T-helper 1 cell (primary cell): ENCODE measurements at places on chromosomes 16 and 17.

GRCh38 chr17:9576521-9577372, at the start of gene CFAP52:
CFAP52 (plus strand) TSS chr17:9576642; CDS start chr17:9576696, 54 bp downstream.
- DNase-seq = peak; percentile 75

DNA sequence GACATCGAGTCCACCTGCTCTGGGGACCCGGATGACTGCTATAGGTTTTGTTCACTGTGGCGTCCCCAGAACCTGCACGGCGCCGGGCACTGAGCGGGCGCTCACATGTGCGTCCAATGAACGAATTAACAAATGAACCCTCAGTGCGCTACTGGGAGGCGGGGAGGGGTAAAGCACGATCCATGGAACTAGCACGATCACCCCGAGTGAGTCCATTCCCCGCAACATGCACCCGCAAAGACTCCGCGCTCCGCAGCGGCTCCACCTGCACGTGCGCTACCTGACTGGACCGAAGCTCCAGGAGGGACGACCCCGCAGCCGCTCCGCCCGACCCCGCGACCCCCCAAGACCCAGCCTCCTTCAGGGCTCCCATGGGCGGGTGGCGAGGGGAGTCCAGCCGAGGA, 491 bp downstream of the TRAP1 start:
- DNase-seq = peak; percentile 40

DNA sequence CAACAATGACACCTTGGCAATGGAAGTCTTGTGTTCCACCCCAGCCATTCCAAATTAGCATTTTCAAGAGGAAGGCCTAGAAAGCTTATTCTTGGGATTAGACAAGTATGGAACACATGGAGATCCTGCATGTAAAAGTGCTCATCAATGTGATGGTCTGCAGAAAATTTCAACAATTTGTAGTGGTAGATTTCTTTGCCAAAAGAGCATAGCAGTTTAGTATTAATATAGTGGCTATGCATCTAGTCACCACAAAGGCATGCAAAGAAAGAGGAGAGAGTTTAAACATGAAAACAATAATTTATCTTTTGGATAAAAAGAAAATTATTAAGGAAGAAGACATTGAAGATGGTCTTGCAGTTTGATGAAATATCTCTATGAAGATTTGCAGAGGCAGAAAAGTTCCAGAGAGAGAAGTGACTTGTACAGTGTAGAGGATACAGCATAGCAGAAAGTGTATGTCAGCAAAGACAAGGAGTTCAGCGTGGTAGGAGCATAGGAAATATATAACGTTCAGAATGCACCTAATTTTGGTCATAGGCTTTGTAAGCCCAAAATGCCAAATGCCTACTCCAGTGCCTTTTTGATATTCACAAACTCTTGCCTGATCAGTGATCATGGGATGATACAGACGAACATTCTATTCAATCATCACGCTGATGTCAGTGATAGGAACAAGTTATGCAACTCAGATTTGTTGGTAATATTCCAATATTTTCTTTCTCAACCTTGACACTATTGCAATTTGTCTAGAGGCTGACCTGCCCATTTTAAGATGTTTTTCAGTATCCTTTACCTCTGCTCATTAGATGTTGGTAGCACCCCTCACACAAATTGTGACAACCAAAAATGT, 727.9 kb upstream of the SOX9 start:
- no peak for DNase-seq

DNA sequence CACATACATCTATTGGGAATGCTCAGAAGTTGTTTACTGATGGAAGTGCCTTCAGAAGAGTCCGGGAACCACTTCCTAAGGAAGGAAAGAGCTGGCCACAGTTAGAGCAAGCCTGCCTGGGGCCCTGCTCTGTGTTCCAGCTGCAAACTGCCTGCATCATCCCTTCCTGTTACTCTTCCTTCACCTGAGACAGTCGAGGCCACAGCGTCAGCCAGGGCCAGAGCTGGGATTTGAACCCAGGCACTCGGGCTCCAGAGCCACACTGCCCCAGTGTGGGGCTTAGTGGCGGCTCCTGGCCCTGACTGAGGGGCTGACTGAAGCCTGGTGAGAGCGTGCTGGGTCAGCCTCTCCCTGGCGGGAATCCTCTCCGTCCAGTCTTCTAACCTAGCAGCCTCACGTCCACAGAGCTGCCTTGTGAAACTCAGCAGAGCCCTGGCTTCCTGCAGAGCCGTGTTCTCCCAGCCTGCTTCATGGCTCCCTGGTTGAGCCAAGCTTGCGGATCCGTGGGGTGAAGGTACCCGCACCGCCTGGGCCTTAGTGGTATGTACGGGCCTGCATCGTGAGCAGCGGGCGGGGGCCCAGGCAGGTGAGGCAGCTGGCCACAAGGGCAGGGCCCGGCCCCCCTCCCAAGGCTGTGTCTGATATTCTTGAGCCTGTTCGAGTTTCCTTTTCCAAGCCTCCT, 4.6 kb upstream of the C17orf99 start:
- no peak for DNase-seq

DNA sequence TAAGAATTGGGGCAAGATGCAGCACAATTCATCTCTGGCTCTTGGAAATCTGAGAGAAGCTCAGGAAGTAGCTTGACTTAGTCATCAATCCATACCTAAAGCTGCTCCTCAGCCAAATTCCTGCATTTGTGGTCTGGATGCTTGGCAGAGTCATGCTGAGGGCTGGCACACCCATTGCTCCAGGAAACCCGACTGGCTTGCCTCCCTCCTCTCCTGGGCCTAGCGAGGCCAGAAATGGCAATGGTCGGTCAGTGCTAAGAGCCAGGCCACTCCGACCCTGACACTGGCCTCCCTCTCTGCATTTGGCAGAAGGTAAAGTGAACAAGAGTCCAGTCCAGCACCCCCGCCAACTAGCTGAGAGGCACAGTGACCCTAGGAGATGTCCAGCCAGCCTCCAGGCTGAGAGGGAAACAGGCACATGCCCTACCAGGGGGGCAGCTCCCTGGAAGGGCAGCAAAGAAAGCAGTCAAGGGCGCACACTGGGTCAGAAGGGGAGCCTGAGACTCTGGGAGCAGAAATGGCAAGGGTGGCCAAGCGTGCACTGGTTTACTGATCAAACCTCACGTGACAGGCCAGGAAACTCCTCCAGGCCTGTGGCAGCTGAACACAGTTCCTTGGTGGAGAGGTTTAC, 10.0 kb downstream of the POLDIP2 start:
- no peak for DNase-seq

- no peak for DNase-seq
These were observed 110.2 kb downstream of the CCDC182 start for GRCh38 chr17:57634713-57635465.

DNA sequence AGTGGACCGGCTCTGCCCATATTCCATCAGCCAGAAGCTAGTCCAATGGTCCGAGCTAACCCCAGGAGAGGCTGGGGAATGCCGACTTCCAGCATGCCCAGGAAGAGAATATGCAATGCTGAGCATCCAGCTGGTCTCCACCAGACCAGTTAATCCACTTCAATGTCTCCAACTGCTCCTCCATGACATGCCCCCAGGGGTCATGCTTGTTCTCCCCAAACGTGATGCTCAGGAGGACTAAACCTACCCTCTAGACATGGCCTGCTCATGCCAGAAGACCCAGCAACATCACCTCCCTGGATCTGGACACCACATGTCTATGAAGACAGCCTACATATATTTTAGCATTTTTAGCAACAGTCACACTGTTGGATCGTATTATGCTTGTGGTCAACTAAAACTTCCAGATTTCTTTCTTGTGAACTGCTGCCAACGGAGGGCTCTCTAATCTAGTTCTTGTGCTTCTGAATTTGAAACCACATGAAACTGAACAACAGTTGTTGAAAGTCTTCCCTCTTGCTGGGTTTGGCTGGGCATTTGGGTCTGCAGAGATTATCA, 245.1 kb downstream of the SOX9 start:
- no peak for DNase-seq

DNA sequence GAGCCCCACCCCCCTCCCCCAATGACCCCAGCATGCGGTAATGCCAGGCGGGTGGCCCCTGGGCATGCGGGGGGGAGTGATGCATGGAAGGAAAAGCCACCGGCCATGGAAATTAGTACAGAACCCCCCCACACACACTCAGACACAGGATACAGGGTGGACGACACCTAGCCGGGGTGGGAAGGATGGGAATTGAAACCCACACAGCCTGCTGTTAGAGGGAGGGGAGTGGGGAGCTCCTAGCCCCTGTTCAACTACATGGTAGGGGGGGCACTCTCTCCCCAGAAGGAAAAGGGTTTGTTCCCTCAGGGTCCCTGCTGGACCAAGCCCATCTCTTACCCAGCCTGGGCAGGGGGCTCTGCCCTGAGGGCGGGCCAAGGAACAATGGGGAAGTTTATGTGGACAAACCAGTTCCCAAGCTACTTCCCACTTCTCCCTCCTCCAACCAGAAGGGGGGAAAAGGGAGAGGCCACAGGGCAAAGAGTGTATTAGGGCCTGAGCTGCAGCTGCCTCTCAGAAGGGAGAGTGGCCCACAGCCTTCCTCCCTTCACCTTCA, 5.2 kb downstream of the TMUB2 start:
- DNase-seq = no peak

DNA sequence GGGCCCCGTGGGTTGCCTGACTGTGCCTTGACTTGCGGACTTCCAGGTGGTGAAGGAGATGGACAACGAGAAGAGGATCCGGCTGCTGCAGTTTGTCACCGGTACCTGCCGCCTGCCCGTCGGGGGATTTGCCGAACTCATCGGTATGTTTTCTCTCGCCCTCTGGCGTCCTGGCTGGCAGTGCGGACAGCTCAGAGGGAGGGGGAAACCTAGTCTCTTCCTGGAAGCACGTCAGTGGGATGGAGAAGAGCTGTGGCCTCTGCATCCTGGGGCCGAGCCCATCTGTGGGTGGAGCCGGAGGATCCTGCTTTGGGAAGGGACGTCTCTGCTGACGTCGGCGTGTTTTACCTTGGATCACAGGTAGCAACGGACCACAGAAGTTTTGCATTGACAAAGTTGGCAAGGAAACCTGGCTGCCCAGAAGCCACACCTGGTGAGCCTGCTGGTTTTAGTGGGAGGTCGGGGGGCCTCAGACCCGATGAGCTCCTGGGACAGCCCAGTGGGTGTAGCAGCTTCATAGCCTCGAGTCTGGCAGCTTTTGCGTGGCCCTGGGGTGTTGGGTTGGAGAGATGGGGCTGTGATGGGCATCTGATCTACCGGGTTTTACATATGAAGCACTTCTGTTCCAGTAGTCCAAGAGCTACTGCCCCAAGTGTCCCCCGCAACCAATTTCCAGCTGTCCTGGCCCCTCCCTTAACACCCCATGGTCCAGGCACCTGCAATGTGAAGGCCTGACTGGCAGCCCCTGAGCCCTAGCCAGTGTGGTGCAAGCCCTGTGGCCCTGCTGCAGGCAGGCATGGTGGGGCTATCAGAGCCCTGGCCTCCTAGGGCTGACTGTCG, 11.9 kb upstream of the CLEC18A start:
- DNase-seq = no peak

- no peak for DNase-seq
These were observed 5.8 kb downstream of the ITPRIPL2 start for GRCh38 chr16:19119564-19119963.

- no peak for DNase-seq
These were observed 28.6 kb upstream of the GPRC5B start for GRCh38 chr16:19913340-19913645.

GRCh38 chr17:9522074-9522473, 53.5 kb downstream of the STX8 start:
- no peak for DNase-seq

DNA sequence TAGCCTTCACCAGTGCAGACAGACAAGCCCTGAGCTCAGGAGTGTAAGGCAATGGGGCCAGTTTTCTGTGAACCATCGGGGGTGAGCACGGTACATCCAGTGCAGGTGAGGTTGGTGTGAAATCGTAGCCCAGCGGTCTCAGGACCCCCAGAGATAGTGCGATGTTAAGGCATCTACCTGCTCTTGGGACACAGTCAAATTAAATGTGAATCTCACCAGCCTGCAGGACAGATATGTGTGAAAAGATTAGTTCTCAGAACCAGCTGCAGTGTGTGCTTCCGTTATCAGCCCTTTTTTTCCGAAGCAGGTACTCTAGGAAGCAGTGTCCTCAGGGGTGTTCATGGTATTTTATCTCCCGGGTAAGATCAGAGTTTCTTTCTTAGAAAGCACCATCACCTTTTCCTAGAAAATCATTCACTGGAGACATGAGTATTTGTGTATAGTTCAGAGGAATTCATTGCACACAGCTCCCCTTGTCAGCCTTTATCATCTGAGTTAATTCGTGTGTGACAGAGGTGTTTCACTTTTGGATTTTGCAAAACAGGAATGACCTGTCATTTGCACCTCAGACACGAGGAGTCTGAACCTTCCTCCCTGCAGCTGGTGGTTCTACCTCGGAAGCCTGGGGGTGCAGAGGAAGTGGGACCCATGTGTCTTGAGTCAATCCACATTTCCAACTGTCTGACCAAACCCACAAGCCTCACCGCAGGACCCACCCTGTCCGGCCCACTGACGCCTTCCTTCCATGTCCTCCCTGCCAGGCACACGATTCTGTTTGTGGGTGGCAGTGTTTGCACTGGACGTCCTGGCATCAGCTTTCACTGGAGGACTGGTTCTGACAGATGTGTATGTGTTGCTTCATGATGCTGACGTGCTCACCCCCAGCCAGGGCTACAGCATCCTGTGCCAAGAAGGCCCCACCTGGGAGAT, 107.8 kb downstream of the CLEC16A start:
- DNase-seq = no peak

DNA sequence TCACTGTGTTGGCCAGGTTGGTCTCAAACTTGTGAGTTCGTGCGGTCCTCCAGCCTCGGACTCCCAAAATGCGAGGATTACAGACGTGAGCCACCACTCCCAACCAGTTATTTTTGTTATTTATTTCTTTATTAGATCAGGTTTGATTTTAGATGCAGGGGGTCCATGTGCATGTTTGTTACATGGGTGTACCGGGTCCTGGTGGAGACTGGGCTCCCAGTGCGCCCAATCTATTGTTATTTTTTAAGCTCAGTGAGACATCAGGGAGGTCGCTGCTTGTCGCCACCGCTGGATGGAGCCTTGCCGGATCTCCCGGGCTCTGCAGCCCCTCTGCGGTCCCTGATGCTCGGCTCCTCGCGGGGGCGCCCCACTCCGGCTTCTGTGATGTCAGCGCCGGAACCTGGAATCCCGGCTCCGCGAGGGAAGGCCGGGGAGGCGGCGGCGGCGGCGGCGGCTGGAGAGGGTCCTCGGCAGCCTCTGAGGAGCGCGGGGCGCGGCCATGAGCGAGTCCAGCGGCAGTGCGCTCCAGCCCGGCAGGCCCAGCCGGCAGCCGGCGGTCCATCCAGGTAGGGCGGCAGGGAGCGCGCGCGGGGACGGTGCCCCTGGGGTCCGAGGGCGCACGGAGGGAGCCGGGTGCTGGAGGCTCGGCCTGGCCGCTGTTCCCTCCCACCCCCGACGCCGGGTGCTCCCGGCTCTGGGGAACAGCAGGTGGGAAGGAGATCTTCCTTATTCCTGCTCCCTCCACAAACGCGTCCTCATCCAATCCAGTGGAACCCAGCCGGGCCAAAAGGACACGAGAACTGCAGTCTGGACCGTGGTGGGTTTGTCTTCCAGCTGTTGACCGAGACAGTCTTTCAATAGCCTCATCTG, at the start of gene TMC7:
TSS of gene TMC7 (plus strand) at position 370 of the 870 bp plus-strand sequence. CDS start at position 500, 130 bp downstream.
- no peak for DNase-seq
